Activated CD4-positive, alpha-beta T cell treated with anti-CD3 and anti-CD28 coated beads, Interleukin-2, amount 10 ng/mL, durations not matched to agents 24 days and 14 days (primary cell): ENCODE measurements at places on chromosomes 2 and 18.

DNA sequence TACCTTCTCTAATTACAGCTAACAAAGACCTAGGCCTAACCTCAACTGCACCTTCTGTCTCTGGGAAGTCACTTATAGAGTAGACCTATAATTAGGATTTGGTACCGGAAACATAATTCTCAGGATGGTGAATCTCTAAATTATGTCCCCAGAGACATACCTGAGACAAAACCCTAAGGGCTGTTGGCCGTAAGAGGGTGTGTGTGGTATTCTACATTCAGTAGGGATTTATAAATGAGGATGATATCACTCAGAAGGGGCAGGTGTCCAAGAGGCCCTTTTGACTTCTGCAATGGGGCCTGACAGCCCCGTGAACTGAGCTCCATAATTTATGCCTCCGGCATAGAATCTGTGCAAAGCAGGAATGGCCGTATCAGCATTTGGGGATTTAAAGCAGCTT is 13.5 kb upstream of the DARS1 start:
- DNase-seq: no peak

DNA sequence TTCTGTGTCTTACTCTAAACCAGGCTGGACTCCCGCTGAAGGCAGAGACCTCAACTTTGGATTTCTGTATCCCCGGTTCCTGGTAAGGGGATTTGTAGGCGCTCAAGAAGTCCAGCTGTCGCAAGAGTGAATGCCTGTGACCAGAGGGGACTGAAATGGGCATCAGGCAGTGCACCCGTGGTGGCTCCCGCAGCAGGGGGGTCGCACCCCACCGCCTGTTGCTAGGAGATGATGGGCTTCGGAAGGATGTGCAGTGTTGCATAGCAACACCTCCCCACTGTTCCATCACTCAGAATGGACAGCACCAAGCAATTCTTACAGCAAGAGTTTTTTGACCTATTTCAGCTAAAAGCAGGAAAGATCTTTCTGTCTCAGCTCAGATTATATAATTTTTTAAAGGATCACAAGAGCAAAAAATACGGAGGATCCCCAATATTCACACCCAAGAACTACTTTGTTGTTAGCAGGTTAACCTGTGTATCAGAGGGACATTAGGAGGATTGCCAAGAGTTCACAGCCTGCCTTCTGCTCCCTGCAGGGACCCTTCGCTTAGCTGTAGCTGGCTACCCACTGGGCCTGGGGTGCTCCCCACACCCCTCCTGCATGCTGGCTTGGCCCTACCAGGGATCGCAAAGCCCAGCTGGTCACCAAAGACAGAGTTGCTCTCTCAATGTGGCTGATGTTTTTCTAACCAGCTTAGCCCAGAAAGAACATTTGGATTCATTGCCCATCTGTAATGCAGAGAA is 63.8 kb downstream of the SOWAHC start:
- no peak for DNase-seq

- no peak for DNase-seq
Measured at GRCh38 chr2:235889302-235889630, 278.9 kb downstream of the GBX2 start.

- no peak for DNase-seq
Measured at GRCh38 chr2:9092383-9093282, 89.1 kb upstream of the MBOAT2 start.
